ENCODE measurements at places on chromosomes 2 and 18.

- DNase-seq: no peak
Measured at GRCh38 chr18:58359620-58360019, 269.3 kb downstream of the ALPK2 start.

DNA sequence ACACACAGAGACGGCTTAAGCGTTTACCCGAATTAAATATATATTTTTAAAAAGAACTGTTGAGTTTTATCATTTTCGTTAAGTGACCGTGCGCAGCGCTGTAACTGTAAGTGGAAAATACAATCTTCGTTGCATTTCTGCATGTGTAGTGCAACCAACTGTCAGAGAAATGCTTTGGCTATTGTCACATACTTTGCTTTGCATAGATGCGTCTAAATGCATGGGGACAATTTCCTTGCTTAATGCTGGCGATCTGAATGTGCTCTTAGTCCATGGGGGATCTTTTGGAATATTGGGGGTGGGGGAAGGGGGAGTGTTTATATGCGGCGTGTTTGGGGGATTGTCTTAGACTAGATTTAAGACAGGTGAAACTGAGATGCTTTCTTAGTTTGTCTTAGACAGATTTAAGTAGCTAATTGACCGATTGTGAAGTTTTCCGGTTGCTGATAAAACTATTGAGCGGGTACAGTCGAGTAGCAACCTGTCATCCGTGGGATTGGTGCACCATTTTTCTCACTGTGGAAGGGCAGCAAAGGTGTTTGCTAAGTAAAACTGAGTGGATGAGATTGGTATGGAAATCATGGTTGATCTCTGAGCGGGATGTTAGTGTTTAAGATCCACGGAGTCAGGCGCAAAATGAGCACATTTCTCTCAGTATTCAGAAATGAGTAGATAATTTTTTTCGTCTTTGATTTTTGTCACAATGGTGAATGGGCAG is 476 bp downstream of the VSNL1 start:
- DNase-seq: no peak

DNA sequence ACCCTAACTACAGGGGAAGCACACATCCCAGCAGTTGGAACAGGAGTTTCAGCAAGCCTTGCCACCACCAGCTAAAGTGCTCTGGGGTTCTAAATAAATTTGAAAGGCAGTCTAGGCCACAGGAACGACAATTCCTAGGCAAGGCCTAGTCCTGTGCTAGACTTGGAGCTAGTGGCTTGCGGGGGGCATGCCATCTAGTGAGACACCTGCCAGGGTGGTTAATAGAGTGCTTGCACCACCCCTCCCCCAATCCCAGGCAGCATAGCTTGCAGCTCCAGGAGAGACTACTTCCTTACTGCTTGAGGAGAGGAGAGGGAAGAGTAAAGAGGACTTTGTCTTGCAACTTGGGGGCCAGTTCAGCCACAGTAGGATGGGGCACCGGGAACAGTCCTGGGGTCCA is 101.8 kb downstream of the SLC39A10 start:
- no peak for DNase-seq

DNA sequence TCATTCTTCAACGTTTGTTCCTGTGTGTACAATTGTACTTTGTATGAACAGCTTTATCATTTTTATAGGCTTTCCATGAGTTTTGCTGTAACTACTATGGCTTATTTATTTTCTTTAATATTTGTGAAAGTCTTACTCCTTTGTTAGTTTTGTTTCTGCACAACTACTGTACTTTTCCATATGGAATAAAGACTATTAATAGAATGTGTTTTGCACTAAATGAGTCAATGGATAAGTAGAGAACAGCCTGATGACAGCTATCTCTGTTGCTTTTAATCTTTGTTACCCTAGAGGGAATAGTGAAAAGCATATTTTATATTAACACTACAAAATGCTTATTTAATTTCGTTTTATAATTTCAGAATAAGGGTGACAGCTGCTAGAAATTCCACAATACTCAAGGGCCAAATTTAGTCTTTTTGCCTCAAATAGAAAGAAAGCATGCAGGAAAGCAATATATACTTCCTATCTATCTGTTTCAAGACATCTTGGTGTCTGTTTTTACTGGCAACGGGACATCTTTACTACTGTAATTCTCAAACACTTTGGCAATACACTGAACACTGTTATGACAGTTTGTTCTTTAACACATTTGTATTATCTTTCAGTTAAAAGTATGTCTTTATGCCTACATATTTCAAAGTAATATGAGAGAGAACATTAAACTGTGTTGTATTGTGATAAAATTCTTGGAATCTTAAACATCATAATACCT is 53.9 kb downstream of the WDSUB1 start:
- no peak for DNase-seq

- no peak for DNase-seq
Measured at GRCh38 chr2:168158586-168158985, 88.8 kb downstream of the STK39 start.

GRCh38 chr2:191274413-191274815 is 29.2 kb downstream of the MYO1B start:
- no peak for DNase-seq

DNA sequence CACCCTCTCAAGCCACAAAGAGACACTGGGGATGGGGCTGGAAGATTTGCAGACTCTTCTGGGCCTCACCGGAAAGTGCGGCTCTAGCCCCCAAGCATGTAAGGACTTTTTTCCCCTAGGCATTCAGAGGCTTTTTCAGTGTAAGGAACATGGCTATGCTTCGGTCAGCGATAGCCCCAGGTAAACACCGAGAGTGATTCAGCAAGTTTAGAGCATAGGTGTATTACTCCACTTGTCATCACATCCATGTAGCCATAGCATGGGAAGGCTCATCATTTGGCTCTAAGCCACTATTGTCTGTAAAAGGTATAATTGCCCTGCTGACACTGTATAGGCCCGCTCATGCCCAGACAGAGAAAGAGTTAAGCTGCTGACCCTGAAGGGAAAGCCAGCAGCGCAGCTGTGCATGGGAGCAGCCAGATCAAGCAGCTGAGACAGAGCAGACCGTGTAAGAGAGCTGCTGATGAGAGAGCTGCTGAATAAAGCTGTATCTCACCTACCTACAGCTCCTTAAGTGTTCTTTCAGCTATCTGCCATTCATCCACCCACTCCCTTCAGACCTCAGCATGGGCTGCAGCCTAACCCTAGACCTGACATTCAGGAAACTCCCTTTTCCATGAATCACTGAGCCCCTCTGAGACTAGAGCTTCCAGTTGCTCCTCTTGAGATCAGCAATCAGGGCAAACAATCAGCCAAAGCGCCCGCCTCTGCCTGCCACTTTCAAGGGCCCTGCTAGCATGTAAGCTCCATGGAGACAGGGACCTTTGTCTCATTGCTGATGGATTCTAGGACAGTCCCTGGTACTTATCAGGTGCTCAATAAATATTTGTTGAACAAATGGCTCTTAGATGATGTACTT is 25.5 kb downstream of the LGALSL start:
- DNase-seq: no peak

DNA sequence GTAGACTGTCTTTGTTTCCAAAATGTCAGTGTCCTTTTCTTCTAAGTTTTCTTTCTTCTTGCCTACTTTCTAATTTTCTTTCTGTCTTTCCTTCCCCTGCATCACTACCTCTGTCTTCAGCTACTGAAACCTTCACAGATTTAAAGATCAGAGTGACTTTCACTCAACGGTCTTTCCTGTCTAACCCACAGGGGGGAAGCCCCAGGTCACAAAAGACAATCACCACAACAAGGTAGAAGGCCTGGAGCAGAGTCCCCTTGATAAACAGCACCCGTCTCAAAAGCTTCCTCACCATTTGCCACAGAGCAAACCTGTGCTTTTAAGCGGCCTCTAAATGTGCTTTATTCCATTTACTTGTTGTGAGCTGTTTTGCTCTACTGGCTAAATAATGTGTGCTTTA is 665.4 kb downstream of the BCL11A start:
- DNase-seq: peak; percentile 40

DNA sequence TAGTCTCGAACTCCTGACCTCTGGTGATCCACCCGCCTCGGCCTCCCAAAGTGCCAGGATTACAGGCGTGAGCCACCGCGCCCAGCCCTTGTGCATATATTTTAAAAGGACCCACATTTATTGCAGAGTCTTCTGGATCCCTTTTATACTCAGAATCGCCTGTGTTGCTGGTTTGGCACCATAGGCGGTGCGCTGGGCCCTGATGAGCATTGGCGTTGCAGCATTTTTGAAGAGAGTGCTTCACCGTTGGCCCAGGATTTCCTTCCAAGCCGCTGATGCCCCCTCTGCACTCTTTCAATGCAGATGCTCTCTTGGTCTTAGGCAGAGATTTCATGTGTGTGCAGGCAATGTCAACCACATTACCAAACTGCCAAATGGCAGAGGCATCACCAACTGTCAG is 13.5 kb upstream of the TFCP2L1 start:
- no peak for DNase-seq

DNA sequence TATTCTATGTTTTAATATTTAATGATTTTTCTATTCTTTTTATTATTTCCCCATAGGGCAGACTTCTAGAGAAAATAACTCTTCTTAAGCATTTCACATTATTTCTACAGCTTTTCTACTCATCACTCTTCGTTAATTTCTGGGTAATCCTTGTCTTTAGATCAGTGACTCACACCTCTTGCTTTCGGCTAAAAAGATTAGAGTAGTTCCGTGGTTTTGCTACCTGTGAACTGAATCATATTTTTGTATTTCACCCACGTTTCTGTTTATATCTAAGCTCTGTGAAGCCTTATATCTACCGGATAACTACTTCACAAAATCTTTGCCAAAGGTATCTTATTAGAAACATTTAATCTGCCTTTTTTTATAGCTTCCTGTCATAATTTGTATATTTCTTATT is 685.5 kb upstream of the FSHR start:
- DNase-seq: no peak

- DNase-seq: no peak
Measured at GRCh38 chr18:4734903-4735302, 279.8 kb upstream of the DLGAP1 start.

- DNase-seq: no peak
Measured at GRCh38 chr18:48336332-48336731, 72.9 kb downstream of the ZBTB7C start.

Data from GM10248 (cell line).